ENCODE measurements at places on chromosomes 5 and 9.

GRCh38 chr9:8643896-8644295 lies 844.3 kb upstream of the DMAC1 start:
- no peak for DNase-seq

- DNase-seq = no peak
These were observed 164.7 kb downstream of the CHSY3 start for GRCh38 chr5:130068988-130069387.

GRCh38 chr5:38022631-38023030 lies 182.8 kb upstream of the GDNF start:
- DNase-seq = no peak

DNA sequence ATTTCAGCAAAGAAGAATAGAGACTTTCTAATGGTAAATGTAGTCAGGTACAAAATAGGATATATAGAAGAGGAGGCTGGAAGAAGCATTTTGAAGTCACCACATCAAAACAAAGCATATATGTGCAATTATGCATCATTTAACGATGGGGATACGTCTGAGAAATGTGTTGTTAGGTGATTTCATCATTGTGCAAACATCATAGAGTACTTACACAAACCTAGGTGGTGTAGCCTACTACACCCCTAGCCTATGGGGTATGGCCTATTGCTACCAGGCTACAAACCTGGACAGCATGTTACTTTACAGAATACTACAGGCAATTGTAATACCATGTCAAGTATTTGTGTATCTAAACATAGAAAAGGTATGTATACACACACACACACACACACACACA lies 28.4 kb downstream of the ELP1 start:
- DNase-seq = no peak

DNA sequence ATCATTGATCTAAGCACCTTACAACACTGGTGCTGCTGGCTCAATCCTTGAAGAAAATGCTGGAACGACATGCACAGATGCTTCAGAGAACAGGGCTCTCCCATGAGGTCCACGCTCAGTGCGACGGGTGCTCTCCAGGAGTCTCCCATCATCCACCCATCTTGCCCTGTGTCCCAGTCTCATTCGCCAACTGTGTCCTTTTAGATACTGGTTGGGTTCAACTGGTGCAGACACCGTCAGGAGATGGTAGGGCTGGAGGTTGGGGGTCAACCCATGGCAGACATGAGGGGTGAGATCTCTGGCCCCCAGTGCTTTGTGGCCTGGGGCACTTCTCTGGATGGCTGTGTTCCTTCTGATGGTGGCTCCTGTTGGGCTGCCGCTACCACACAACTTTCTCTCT lies 1.6 kb upstream of the OBP2B start:
- no peak for DNase-seq

- no peak for DNase-seq
These were observed 186.8 kb upstream of the NFIB start for GRCh38 chr9:14500705-14501104.

- DNase-seq = no peak
These were observed 124.1 kb downstream of the NXNL2 start for GRCh38 chr9:88659126-88659525.

- no peak for DNase-seq
These were observed 47.3 kb upstream of the TRMT10B start for GRCh38 chr9:37706290-37706689.

DNA sequence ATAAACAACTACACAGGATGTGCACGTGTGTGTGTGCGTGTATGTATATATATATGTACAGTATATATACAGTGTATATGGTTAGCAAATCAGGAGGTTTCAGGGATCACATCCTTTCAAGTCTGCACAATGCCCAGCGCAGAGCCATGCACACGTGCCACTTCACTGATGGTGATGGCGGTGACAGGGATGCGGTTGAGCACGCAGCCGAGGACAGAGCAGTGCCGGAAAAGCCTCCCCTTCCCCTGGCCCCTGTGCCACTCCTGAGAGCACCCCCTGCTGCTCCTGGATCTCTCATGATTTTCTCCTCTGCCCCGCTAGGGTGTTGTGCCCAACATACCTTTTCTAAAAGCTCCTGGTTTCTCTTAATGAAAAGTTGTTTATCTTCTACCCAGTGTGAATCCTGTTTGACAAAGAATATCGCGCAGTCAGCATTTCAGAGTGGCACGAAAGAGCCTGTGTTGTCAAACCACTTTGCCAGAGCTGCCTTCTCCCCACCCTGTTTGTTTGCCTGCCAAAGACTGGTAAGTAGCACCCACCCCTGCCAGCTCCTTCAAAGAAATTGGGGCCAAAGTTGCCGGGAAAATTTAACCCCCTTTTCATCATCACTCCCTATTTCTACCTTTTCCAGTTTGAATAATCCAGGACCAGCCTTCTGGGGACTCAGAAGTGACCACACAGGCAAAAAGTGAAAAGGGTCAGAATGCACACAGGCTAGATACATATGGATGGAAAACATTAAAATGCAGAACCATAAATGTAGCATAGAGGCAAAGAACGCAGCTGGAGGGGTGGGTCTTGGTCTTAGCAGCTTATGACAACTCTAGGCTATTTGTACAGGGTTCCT lies 126.2 kb upstream of the DPYSL3 start:
- DNase-seq = no peak

DNA sequence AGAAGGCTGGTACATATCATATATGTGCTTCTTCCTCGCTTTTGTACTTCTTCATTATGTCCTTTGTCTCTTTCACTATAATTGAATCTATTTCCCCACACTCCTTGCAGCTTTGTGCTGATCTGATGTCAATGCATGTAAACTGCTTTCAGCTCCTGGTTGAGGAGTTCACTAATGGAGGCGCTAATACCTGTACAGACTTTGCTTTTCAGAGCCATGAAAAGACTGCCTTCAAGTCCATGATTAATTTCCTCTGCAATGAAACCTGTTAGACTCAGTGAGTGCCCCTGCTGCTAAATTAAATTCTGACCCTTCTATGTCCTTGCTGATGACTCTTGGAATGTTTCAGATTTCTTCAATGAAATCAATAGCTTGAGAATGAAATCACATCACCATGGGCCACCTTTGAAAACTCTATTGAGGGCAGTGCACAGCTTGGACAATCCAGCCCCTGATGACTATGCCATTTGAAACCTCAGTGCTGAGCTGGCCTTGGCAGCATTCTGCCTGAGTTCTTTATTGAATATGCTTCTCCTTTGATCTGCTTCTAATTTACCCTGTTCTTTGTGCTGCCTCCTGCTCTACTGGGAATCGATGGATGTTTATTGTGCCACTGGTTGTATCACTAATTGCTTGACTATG lies 358.2 kb upstream of the DMAC1 start:
- no peak for DNase-seq

DNA sequence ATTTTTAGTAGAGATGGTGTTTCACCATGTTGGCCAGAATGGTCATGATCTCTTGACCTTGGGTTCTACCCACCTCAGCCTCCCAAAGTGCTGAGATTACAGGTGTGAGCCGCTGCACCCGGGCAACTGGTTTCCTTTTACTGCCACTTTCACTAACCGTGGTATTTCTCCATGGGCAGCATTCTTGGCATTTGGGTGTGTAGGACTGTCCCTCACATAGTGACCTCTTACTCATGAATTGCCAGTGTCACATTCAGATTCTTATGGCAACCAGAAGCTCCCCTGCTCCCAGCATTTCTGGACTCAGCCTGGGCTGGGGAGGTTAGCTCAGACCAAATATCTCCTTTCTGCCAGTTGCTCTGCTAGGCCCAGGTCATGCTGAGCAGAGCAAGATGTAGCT lies 50.1 kb downstream of the FOXI1 start:
- DNase-seq = no peak

DNA sequence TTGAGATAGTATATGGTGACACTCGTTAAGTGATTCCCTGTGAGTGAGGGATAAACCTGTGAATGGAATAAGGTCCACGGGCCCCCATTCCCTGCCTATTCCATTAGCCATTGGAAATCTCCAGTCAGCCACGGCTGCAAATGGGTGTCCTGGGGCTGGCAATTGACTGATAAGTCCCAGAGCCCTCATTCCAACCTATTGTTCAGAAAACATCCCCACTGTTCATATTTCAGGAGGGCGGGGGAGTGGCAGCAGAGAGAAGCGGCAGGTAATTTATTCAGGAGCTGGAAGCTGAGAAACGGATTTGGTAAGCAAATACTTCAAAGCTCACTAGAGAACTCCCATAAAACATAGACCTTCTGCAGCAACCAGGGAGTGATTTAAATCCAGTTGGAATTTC lies 42.0 kb downstream of the TMEM174 start:
- DNase-seq = no peak

- no peak for DNase-seq
These were observed 8.7 kb upstream of the GFI1B start for GRCh38 chr9:132969783-132970182.

DNA sequence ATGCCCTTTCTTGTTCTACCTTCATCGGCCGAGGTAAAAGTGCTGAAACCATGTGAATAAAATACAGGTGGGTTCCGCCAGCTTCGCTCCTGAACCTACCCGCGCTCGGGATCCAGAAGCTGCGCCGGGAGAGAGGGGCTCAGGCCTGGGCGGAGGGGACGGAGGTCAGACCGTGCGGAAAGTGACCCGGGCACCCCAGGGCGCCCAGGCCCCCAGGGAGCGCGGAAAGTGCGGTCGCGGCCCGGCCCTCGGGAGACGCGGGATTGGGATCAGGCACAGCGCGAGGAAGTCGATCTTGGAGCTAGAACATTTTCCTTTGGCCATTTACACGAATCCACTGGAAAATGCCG lies 329 bp downstream of the SYK start:
- DNase-seq = no peak

- DNase-seq = no peak
These were observed 2.0 kb upstream of the ZNF462 start for GRCh38 chr9:106860721-106861639.

- no peak for DNase-seq
These were observed 19.6 kb downstream of the BAAT start for GRCh38 chr9:101365181-101365580.

DNA sequence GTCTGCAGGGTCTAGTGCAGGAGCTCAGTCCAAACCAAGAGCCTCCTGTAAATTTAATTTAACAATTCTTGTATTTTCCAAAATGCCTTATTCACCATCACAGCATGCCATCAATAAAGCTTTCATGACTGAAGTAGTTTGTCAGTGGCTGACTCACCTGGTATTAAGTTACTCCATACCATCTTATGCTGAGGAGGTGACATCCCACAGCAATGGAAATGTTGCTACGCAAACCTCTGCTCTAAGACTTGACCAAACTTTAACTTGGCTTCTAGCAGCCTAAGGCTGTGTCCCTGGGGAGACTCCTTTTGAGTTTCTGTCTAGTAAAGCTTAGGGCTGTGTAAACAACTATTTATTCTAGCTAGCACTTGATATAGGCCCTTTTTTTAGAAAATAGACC lies 1231.3 kb upstream of the CDH18 start:
- DNase-seq = no peak

- no peak for DNase-seq
These were observed 31.5 kb upstream of the C5orf58 start for GRCh38 chr5:170201311-170201710.

DNA sequence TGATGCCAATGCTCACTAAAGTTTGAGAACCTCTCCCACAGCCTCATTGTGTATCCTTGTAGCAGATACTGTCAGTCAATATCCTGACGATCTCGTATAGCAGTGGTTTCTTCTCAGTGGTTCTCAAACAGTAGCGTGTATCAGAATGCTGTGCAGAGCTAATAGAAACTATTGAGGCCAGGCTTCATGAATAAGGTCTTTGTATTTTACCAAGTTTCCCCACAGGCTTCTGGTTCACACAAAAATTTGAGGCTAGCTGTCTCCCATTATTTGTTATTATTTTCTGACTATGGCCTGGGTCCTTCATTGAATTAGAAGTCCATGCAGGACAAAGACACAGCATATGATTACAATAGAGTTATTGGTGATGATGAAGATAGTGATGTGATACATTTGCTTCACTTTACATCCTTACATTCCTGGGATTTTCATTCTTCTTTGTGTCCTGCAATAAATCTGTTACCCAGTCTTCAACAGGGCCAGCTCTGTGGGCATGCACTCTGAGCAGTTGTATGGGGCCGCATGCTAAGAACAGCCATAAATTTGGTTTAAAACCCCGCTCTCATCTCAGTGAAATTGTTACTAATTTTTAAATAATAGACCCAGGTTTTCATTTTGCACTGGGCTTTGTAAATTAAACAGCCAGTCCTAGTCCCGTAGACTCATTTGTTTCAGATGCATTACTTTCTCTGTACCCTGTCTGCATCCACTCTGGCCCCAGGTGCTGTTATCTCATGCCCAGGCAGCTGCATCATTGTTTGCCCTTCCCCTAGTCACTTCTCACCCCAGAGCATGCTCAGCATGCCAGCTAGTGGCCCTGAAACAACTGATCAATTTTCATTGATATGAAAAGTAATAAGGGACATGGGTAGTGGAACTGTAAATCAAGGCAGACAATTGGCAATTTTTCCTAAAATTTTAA lies 199.9 kb upstream of the PIK3R1 start:
- DNase-seq = no peak

GRCh38 chr9:13863112-13863511 lies 450.8 kb downstream of the NFIB start:
- no peak for DNase-seq

GRCh38 chr5:98750693-98751092 lies 22.8 kb upstream of the RGMB start:
- DNase-seq = no peak

GRCh38 chr9:20906326-20906725 lies 125.1 kb downstream of the HACD4 start:
- DNase-seq = no peak

- DNase-seq = no peak
These were observed 441.2 kb upstream of the ZNF462 start for GRCh38 chr9:106421772-106422171.

DNA sequence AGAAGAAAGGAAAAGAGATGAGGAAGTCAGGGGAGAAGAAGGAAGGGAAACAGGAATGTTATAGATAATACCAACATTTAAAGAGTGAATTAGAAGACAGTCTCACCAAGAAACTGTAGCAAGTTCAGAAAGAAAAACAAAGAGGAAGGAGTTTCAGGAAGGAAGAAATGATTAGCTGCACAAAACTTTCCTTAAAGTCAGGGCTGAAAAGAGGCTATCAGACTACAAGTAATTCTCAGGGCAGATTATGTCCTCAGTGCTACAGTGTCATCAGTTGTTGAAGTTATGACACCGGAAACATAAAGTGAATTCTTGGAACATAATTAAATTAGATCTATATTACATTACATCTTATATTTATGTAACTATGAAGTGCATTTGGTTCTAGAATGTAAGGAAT lies 226.9 kb downstream of the ARRDC3 start:
- DNase-seq = no peak

- no peak for DNase-seq
These were observed 53.8 kb upstream of the RXRA start for GRCh38 chr9:134272302-134273023.

DNA sequence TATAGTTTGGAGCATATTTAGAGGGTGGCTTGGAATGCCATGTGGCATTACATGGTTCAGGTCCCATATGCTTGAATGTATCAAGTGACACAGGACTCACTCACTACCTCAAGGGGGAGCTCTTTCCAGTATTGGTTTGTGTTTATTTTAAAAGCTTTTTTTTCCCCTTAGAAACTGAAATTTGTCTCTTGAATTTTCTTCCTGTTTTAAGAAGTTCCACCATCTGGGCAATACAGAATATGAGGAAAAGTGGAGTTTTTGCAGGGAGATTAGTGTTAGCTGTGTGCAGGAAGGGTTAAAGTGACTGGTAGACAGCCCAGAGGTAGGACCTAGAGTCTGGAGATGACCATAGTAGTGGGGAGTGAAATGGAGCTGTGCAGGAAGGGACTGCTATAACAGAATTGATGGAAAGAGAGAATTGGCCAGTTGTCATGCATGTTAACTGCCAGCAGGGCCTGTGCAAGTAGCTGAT lies 36.6 kb downstream of the CTNNA1 start:
- DNase-seq = no peak
